HEK293T (cell line): ENCODE measurements at places on chromosomes 7 and 10.

DNA sequence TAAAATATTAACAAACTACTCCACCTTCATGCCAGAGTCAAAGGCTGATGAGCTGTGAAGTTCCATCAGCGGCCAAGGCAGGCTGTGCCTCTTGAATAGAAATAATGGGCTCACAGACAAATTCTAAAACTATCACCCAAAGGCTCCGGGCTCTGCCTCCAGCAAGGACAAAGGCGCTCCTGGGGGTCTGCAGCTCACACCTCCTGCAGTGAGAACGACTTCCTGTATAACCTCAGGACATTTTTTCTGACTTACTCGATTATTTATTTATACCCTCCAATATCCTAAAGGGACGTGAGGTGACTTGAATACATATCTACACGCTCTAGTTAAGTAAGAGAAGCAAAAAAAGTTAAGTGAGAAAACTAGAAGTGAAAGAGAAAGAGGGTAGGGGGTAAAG lies 500.7 kb downstream of the CCSER2 start:
- no peak for DNase-seq

- no peak for DNase-seq
These were observed 30.6 kb downstream of the RBM17 start for GRCh38 chr10:6119423-6119822.

DNA sequence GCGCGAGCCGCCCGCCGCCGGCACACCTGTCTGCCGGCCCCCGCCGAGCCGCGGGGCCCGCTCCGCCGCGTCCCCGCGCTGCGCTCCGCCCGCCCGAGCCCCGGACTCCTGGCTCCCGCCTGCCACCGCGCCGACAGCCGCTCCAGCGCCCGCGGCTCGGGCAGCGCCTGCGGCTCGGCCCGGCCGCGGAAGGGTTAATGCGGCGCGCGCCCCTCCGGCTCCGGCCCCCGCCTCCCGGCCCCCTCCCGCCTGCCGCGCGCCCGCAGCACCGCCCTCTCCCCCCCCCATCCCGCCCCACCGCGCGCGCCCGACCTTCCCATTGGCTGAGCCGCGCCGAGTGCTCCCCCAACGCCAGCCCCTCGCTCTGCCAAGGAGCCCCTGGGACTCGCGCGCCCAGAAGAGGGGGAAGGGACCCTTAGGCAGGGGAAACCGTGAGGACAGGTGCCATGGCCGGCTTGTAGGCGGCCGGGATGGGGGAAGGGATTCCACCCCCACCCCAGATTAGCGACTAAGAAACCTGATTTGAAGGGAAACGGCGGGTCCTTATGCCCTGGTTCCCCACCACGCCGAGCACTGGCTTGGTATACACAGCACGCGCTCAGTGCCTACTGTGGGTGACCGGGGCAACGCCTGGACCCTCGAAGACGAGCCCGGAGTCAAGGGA lies at the start of gene KCNH2:
TSS of gene KCNH2 (minus strand) at position 196 of the 664 bp plus-strand sequence. CDS start 408 bp downstream, outside the sequence.
- DNase-seq = peak; percentile 90

DNA sequence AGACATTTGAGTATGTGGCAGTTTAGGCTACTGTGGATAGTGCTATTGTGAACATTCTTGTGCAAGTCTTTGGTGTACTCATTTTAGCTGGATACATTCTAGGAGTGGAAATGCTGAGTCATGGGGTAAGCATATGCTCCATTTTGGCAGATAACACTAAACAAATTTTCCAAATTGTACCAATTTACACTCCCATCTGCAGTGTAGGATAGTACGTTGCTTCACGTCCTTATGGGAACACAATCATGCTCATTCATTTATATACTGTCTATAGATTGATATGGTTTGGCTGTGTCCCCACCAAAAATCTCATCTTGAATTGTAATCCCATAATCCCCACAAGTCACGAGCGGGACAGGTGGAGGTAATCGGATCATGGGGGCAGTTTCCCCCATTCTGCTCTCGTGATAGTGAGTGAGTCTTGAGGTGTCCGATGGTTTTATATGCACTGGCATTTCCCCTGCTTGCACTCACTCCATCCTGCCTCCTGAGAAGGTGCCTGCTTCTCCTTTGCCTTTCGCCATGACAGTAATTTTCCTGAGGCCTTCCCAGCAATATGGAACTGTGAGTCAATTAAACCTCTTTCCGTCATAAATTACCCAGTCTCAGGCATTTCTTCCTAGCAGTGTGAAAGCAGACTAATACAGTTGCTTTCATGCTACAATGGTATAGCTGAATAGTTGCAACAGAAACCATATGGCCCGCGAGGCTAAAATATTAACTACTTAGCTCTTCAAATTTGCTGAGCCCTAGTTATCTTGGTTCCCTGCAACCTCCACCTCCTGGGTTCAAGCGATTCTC lies 25.6 kb downstream of the RNF216 start:
- no peak for DNase-seq

DNA sequence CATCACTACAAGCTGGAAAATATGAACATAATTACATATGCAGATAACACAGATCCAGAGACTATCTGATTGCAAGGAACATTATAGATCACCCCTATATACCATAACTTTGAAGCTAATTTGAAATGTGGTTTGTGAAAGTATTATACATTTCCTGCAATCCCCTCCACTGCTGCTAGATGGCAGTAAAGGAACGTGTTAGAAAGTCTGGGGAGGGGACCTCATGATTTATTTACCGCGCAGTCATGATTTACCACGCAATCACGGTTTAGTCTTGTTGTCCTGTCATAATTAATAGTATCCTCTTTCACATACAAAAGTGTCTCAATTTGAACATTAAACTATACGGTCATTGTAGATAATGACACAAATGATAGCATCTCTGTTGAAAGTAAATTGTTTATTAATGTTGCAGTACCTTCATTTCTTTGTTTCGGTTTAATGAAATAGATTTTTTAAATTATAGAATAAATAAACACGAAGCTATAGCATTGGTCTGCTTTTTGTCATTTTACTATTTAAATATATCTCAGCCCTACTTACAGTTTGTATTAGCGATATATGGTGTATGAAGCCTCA lies 145.3 kb upstream of the PRSS1 start:
- peak; percentile 70 for DNase-seq
